ENCODE measurements at places on chromosomes 4 and X.

GRCh38 chr4:148054275-148054674, 322.4 kb downstream of the ARHGAP10 start:
- DNase-seq = peak; percentile 59

- DNase-seq = no peak
Observed at GRCh38 chr4:8472158-8472688, 31.6 kb downstream of the TRMT44 start.

DNA sequence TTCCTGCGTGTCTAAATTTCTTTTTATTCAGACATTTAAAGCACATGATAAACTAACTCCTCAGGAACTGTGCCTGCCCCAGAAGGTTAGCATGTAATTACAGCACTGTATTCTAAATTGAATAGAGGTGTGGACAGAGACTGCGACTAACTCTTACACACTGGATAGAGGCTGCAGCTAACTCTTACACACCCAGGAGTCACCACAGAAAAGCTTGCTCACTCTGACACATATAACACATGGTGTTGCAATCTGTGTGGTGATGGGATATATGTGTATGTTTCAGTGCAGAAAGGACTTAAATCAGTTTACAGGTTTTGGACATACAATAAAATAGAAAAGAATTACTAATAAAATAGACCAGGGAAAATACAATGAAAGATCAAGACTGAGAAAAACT, 41.5 kb downstream of the SMAD1 start:
- no peak for DNase-seq

- no peak for DNase-seq
Observed at GRCh38 chrX:107204068-107204605, 2.1 kb downstream of the NUP62CL start.

DNA sequence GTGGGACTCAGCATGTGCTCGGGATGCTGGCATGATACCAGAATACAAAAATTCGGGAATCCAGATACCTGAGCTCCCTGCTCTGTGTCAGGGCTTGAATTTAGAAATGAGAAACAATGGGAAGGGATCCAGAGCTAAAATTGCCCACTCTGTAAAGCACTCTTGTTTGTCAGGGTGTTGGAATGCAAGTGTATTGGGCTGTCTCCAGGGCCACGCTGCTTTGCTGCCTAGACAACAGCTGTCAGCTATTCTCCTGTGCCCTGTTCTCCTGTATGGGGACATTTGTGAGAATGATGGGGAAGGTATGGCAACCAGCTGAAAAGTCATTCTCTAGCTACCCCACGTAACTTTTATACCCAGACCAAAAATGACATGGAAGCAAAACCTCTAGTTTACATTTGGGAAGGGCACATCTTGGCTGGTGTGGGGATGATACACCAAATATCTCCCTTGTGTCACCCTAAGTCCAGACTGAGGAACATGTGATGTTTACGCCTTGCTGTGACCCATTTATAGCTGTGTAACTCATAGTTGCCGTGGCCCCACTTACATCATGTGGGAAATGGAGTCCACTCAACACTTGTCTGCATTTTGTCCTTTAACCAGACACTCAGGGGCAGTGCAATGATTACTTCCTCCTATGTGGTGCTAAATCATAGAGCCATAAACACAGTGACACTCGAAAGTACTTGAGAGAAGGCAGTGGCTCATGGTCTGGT, 46.6 kb downstream of the SMPX start:
- DNase-seq = no peak

- DNase-seq = no peak
Observed at GRCh38 chr4:163920426-163920825, 425.9 kb downstream of the TMA16 start.

DNA sequence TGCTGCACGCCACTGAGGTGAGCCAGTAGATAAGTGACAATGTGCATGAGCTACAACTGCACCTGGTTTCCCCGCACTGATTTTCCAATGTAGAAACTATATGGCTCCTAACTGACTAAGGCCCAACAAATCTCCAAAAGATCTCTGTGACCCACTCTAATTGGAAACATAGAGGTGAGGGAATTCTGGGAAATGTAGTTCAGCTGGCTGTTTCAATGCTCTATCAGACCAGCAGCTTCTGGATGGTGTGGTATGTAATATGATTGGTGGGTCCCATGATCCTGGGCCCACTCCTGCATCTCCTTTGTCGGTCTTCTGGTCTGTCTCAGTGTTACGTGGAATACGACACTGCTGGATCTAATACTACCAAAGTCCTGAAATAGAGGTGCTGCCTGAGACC, 18.6 kb downstream of the CCDC160 start:
- no peak for DNase-seq

Data from GF-D8 (cell line).